ENCODE measurements at places on chromosomes 2 and 18.

GRCh38 chr18:5527603-5528002, 16.2 kb downstream of the EPB41L3 start:
- peak; percentile 23 for DNase-seq

DNA sequence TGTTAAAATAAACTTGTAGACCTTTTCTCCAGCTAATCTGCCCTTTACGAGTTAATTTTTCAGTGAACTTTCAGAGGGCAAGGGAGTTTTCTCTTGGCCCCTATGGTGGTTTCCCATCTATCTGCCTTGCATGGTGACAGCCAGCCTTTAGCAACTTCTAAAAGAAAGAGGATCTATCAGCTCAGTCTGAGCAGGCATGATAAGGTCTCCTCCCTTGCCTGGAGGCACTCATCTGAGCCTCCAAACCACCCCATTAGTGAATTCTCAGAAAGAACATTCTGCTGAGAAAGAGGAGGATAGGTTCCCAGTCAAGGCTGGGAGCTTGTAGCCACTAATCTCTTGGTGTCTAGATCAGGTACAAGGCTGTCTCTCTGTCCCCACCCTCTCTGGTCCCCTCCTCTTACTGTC, 10.7 kb upstream of the GYPC start:
- no peak for DNase-seq

- DNase-seq = no peak
Observed at GRCh38 chr2:68774569-68775271, 40.1 kb downstream of the ARHGAP25 start.

DNA sequence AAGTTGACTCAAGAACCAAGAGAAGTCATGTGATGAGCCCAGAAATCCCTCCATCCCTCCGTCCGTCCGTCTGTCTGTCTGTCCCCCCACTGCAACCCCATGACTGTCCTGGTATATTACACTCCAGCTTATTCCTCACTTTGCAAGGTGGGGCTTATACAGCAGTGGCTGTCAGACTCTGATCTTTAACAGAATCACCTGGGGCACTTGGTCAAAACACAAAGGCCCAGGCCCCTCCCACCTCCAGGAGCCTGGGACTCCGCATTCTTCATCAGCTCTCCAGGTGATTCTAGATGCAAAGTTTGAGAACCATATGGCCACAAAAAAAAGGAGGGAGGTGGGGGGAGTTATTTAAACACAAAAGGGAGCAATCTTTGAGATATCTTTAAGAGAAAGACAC, 61.4 kb downstream of the MYO5B start:
- no peak for DNase-seq

- no peak for DNase-seq
Observed at GRCh38 chr18:78704971-78705461, 274.6 kb upstream of the SALL3 start.

DNA sequence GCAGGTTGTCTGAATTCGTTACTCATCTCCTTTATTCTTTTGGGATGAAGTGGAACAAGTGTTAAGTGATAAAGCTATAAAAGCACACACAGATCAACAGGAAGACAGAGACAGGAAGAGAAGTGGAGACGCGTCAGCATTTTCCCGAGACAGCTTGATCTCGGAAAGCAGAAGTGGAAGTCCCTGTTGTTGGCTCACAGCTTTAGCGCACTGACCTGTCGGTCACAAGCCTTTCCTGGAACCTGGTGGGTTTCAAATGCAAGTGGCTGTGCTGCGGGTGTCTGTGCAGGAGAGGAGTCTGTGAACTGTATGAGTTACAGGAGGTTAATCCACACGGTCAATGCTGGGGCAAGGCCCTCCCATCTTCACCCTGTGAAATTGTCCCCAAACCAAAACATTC, 116.6 kb upstream of the PELI1 start:
- DNase-seq = no peak

DNA sequence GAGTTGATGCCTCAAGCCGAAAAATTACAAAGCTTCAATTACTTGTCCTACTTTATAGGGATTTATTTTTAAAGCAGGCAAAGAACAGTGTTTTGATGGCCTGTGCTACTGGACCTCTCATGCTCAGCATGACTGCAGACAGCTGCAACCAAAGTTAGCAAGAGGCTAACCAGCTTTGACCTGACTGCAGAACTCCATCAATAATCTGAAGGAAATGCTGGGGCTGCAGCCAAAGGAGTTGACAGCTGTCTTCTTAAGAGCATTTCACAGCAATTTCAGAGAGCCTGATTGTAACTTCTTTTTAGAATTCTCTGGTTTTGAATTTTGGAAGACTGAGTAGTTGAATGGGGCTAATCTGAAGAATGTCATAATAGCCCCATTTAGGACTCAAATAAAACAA, 46.5 kb upstream of the SESTD1 start:
- no peak for DNase-seq
